ENCODE measurements at places on chromosomes 2 and 18.

GRCh38 chr2:174486563-174487107, at the start of gene GPR155:
Gene GPR155 (minus strand): TSS chr2:174487029. CDS start chr2:174481956, 5,073 bp downstream.
- DNase-seq: peak; percentile 34

GRCh38 chr2:85017411-85018048, 46.6 kb downstream of the KCMF1 start:
- DNase-seq: no peak

GRCh38 chr18:13183790-13184189, 34.8 kb upstream of the LDLRAD4 start:
- no peak for DNase-seq

GRCh38 chr2:159497256-159497655, 119.1 kb downstream of the BAZ2B start:
- no peak for DNase-seq

DNA sequence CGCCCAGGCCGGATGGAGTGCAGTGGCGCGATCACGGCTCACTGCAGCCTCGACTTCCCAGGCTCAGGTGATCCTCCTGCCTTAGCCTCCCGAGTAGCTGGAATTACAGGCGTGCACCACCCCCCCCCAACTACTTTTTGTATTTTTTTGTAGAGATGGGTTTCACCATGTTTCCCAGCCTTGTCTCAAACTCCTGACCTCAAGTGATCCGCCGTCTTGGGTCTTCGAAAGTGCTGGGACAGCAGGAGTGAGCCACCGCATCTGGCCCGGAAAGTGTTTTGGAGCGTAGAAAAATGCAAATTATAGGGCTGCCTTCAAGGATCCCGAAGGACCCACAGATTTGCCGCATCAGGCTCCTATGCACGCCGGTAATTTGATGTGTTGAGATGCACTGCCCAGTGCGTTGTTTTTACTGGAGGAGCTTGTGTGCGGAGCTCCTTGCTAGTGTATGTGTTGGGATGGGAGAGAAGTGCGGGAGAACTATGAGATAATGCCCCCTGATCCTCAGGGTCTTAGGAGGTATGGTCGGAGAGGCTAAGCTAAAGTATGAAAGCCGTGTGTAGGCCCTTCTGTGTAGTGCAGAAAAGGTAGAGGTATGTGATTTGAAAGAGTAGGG, 1.2 kb upstream of the CLASP1 start:
- no peak for DNase-seq

GRCh38 chr2:160426604-160427003, 67.0 kb downstream of the RBMS1 start:
- DNase-seq: no peak

DNA sequence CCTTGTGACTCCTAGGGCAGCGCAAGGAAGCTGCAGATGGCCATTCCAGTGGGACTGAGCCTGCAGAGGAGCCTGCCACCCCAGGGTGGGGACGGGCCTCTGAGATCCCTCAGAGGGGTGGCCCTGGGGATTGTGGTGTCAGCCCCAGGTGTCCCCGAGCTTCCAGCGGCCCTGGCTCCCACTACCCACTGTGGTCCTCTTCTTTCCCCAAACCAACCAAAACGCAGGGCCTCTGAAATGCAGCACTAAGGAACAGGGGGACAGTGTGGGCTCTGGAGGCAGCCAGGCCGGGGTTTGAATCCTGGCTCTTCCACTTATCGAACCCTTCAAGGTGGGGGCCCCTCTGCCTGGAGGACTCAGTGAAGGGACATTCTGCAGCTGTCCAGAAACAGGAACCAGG, 32.7 kb downstream of the ATOH8 start:
- DNase-seq: no peak

- DNase-seq: no peak
These were observed 237.8 kb downstream of the PLCL1 start for GRCh38 chr2:198042189-198042588.

DNA sequence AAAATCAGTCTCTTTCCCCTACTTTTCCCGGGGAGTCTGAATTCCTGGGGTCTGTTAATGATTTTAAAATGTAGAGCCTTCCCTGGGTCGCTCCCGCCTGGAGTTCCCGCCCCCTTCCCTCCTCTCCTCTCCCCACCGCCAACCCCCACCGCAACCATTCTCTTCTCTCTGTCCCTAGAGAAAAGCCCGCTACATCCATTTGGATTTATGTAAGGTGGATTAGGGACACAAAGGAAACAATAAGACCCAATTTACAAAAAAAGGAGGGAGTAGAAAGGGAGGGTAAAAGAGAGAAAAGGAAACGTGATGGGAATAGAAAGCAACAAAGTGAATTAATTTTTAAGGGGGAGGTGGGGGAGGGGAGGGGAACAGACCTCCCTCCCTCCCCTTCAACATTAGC, 2.2 kb downstream of the EPHA4 start:
- DNase-seq: no peak

- no peak for DNase-seq
These were observed 569.8 kb upstream of the MEX3C start for GRCh38 chr18:51767293-51767692.

DNA sequence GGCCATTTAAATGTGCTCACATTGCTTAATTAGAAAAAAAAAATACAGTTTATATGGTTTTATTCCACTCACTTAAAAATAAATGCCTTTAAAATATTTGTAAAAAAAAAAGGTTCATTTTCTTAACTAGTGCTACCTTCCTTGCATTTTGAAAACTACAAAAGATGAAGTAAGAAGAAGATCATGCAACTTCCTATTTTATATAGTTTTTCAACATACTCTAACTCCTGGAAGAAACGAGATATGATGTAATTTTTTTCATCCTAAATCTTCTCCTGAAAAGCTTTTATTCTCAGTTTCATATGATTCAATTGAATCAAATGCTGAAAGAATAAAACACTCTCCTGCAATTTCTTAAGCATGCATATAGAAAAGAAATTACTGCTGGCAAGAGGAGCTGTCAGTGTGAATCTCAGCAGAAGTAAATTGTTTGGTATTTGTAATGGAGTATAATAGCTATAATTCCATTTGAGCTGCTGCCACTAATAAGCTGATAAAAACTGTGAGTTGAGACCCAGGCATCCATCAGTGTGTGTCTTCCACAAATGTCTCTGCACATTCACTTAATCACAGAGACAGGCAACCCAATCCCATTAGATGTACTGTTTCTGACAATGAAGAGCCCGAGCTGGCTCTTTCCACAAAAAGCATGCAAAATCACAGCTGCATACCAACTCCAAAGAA, 3.7 kb downstream of the FTCDNL1 start:
- DNase-seq: no peak

- DNase-seq: no peak
These were observed 65.4 kb upstream of the GLS start for GRCh38 chr2:190815226-190815625.

Data from central memory CD4-positive, alpha-beta T cell (primary cell).